ENCODE measurements at places on chromosomes 3 and 15.

DNA sequence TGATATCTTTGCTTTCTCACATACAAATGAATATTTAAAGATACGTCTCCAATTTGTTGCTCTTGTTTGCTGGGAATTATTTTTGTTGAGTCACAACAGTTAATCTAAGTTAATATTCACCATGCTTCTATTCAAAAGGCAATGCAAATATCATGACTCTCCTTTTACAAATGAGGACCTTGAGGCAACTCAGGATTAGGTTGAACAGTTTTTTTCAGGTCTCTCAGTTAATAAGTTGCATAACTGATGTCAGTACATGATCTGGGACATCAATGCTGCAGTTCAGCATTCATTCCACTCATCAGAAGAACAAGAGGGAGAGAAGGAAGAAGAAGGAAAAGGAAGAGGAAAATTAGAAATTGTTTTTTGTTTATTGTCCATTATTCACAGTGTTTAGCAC is 781 bp upstream of the NAALADL2 start:
- DNase-seq = no peak
- H3K27ac ChIP-seq = no peak overlapping the region
- no peaks in the 10 kb centered on the region for H3K36me3 ChIP-seq
- no peak overlapping the region for H3K4me3 ChIP-seq
- no peaks in the 10 kb centered on the region for H3K4me1 ChIP-seq
- H3K27me3 ChIP-seq = no peaks in the 10 kb centered on the region

- no peak overlapping the region for H3K27ac ChIP-seq
- no peaks in the 10 kb centered on the region for H3K4me1 ChIP-seq
- H3K4me3 ChIP-seq = no peak overlapping the region
- H3K27me3 ChIP-seq = no peaks in the 10 kb centered on the region
- H3K36me3 ChIP-seq = no peaks in the 10 kb centered on the region
- no peak for DNase-seq
Measured at GRCh38 chr15:70629735-70630273, 133.6 kb downstream of the UACA start.

DNA sequence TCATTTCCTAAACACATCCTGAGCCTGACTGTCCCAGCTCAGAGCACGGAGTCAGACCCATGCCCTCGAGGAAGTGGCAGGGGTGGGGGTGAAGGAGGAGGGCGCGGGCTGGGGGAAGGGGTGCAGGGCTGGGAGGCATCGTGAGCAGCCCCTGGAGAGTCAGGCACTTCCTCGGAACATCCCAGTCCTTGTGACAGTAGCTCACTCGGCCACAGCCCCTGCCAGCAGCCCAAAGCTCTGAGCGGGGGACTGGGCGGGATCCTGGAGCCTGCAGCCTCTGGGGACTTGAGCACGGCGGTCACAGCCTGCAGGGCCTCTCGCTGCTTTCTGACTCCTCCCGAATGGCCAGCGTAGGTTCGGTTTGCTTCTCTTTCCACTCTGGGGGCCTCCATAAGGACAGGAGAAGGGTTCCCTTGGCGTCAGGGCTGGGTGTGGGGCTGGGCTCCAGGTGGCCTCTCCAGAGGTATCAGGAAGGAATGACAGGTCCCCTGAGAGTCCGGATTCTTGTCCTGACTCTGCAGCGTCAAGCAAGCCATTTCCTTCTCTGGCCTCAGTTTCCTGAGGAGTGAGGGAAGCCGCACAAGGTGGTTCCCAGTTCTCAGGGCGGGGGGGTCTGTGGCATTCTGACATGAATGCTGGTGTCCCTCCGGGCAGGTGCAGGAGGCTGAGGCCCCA is 20.9 kb downstream of the PSTPIP1 start:
- no peak overlapping the region for H3K27ac ChIP-seq
- DNase-seq = no peak
- H3K36me3 ChIP-seq = no peaks in the 10 kb centered on the region
- H3K4me3 ChIP-seq = no peak overlapping the region

DNA sequence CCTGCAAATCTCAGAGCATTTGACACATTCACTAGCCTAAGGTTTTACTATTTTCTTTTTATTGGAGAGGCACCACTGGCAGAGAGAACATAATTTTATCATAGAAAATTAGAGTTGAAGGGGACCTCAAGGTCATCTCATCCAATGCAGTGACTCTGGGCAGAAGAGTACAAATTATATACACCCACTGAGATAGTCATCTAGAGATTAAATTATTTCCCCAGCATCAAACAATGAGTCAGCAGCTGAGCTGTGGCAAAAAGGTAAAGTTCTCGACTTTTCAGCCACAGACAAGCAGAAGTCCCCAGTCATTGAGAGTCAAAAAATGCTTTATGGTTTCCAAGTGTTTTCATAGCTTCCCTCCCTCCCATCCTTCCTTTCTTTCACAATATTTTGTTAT is 39.3 kb upstream of the SEMA6D start:
- no peaks in the 10 kb centered on the region for H3K36me3 ChIP-seq
- H3K27ac ChIP-seq = no peak overlapping the region
- DNase-seq = no peak
- H3K27me3 ChIP-seq = no peaks in the 10 kb centered on the region
- H3K4me3 ChIP-seq = no peak overlapping the region

DNA sequence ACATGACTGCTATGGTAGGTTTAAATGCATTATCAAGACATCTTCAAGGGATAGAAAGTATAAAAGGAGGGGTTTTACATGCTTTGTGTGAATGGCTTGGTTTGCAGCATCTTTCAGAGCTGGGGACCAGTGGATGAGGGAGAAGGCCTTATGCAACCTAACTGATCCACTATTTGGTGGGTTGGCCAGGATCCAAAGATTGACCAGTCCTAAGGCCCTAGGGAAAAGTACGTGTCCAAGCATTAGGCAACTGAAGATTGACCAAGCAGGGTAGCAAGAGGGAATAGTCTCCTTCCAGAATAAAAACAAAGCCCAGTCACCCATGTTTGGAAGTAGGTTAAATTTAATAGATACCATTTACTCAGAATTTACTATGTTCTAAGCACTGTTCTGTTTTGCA is 509.3 kb downstream of the EPHB1 start:
- H3K4me3 ChIP-seq = no peak overlapping the region
- DNase-seq = no peak
- no peaks in the 10 kb centered on the region for H3K4me1 ChIP-seq
- H3K27ac ChIP-seq = no peak overlapping the region
- no peaks in the 10 kb centered on the region for H3K36me3 ChIP-seq

DNA sequence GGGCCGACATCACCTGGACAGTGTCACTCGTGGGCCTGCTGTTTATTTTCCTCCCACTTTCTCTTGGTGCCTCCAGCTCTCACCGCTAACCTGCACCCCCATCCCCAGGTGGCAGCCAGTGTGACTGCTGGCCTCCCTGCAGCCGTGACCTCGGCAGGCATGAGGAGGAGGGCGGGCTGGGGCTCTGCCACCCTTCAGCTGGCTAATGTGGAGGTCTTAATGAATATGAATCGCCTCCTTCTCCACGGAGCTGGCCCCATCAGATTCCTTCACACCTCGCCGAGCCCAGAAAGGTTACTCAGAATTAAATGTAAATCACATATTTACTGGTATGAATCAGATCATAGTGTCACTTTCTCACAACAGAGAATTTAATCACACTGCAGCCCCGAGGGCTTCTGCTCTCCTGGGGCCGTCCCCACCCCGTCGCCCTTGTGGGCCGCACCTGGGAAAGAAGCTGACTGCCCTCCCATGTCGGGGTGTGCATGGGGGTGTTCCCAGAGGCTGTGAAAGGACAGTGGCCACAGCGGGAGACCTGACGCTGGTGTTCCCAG is 171.1 kb upstream of the TLE3 start:
- H3K36me3 ChIP-seq = no peaks in the 10 kb centered on the region
- DNase-seq = no peak
- no peak overlapping the region for H3K27ac ChIP-seq

DNA sequence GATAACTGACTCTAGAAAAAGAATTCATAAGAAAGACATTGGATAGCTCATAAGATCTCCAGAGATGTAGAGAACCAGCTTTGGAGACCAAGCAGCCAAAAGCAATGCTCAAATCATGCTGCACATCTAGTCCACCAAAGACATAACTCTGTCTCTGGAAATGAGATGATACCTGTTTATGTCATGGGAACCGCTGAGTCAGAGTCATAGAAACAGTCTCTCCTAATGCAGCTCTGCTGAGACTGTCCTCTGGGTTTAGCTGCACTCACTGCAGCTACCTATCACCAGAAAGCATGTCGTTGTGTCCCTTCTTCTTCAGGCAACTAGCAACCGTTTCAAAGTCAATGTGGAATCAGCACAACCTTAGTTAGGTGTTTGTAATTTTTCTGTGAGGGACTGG is 218.5 kb upstream of the ROBO1 start:
- no peaks in the 10 kb centered on the region for H3K27me3 ChIP-seq
- H3K4me3 ChIP-seq = no peak overlapping the region
- H3K4me1 ChIP-seq = no peaks in the 10 kb centered on the region
- DNase-seq = no peak
- peaks cover 3% of the 10 kb centered on the region for H3K36me3 ChIP-seq

- H3K36me3 ChIP-seq = peaks cover 6% of the 10 kb centered on the region
- H3K27me3 ChIP-seq = no peaks in the 10 kb centered on the region
- H3K4me1 ChIP-seq = peaks cover 34% of the 10 kb centered on the region
- peak overlapping the region; percentile 52 for H3K27ac ChIP-seq
- no peak for DNase-seq
Measured at GRCh38 chr15:93047621-93048425, 41.2 kb downstream of the RGMA start.

DNA sequence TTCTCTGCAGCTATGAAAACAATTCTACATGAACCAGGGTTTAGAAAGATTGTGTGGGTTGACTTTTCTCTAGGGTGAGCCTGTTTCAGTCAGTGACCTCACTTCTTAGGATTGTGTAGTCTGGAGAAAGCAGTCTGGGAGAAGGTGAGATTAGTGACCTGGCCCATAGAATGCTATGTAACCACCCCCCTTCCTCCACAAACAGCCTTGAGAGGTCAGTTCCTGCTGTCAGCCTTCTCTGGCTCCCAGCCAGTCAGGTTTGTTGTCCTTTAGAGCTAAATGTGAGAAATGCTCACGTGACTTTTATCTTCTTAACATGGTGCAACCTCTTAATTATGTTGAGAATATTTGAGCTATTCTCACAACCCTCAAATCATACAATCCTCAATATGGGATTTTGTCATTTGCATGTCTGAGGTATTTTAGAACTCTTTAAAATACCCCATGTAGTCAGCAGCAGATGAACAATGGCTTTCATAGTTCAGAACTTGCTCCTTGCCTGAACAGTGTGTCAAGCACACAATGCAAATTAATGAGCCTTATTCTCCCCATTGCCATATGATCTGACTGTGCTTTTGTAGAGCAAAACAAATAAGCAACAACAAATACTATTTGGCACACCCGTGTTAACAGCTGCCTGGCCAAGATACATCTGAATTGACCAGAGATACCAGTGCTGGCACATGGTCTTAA is 311.6 kb downstream of the CNTN6 start:
- no peaks in the 10 kb centered on the region for H3K4me1 ChIP-seq
- H3K36me3 ChIP-seq = no peaks in the 10 kb centered on the region
- no peaks in the 10 kb centered on the region for H3K27me3 ChIP-seq
- no peak overlapping the region for H3K4me3 ChIP-seq

- H3K27me3 ChIP-seq = no peaks in the 10 kb centered on the region
- no peaks in the 10 kb centered on the region for H3K36me3 ChIP-seq
- no peak overlapping the region for H3K27ac ChIP-seq
- H3K4me3 ChIP-seq = no peak overlapping the region
- no peak for DNase-seq
Measured at GRCh38 chr3:123099331-123100192, 32.7 kb downstream of the PDIA5 start.

DNA sequence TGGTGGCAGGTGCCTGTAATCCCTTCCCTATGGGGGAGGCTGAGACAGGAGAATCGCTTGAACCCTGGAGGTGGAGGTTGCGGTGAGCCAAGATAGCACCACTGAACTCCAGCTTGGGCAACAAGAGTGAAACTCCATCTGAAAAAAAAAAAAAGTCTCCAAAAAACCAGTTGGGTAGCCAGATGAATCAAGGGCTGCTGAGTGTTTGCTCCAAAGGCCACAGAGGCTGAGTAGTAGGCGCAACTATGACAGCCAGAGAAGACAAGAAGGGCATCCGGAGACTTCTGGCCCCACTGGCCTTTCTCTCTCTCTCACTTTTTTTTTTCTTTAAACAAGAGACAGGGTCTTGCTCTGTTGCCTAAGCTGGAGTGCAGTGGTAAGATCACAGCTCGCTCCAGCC is 131.8 kb downstream of the SMAD6 start:
- no peak overlapping the region for H3K4me3 ChIP-seq
- no peaks in the 10 kb centered on the region for H3K36me3 ChIP-seq
- no peak for DNase-seq
- H3K27me3 ChIP-seq = no peaks in the 10 kb centered on the region

DNA sequence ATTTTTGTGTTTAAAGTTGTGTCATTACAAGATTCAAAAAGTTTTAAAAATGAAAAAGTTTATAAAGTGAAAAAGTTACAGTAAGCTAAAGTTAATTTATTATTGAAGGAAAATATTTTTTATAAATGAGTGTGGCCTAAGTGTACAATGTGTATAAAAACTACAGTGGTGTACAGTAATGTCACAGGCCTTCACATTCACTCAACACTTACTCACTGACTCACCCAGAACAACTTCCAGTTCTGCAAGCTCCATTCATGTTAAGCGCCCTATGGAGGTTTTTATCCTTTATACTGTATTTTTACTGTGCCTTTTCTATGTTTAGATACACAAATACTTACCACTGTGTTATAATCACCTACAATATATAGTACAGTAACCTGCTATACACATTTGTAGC is 76.3 kb downstream of the DTWD1 start:
- H3K27ac ChIP-seq = no peak overlapping the region
- H3K4me1 ChIP-seq = no peaks in the 10 kb centered on the region
- no peaks in the 10 kb centered on the region for H3K36me3 ChIP-seq
- H3K27me3 ChIP-seq = no peaks in the 10 kb centered on the region
- H3K4me3 ChIP-seq = no peak overlapping the region
- DNase-seq = no peak

DNA sequence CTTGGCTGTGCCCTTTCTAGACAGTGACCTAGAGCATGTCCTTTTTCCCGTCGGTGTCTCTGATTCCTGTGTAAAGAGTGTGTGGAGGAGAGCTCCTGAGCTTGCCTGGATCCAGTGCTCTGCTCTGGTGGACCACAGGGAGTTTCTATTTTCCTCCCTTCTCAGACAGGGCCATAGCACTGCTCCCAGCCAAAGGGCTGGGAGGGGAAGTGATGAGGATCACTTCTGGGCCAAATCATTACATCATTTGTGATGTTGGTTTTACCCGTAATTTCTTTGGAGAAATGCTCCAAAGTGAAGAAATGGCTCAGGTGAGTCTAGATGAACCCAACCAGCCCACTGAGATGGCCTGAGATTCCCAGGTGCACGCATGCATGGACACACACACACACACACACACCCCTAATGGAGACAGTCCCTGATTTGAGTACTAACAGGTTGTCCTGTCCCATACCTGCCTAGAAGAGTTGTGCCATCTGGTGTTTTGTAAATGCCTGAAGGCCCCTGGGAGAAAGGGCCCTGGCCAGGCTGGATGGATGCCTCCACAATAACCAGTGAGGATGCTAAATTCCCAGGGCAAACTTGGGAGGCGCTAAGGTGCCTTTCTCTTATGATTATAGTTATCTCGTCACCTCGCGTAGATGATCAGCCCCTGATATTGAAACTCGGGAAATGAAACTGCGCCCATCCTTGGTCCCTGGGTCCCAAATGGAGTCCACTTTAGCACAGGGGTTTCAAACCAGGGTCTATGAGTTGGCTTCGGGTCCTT is 86.9 kb downstream of the ASB7 start:
- no peak overlapping the region for H3K4me3 ChIP-seq
- no peaks in the 10 kb centered on the region for H3K36me3 ChIP-seq
- H3K4me1 ChIP-seq = no peaks in the 10 kb centered on the region
- H3K27ac ChIP-seq = peak overlapping the region; percentile 52

GRCh38 chr3:59212128-59212779 is 162.4 kb upstream of the CFAP20DC start:
- DNase-seq = no peak
- H3K4me3 ChIP-seq = no peak overlapping the region
- H3K27ac ChIP-seq = no peak overlapping the region
- H3K27me3 ChIP-seq = no peaks in the 10 kb centered on the region
- H3K4me1 ChIP-seq = no peaks in the 10 kb centered on the region
